ENCODE measurements at places on chromosomes 2 and 18.
A peak's percentile ranks its signal among the peaks of the same experiment; 100 is the strongest.

DNA sequence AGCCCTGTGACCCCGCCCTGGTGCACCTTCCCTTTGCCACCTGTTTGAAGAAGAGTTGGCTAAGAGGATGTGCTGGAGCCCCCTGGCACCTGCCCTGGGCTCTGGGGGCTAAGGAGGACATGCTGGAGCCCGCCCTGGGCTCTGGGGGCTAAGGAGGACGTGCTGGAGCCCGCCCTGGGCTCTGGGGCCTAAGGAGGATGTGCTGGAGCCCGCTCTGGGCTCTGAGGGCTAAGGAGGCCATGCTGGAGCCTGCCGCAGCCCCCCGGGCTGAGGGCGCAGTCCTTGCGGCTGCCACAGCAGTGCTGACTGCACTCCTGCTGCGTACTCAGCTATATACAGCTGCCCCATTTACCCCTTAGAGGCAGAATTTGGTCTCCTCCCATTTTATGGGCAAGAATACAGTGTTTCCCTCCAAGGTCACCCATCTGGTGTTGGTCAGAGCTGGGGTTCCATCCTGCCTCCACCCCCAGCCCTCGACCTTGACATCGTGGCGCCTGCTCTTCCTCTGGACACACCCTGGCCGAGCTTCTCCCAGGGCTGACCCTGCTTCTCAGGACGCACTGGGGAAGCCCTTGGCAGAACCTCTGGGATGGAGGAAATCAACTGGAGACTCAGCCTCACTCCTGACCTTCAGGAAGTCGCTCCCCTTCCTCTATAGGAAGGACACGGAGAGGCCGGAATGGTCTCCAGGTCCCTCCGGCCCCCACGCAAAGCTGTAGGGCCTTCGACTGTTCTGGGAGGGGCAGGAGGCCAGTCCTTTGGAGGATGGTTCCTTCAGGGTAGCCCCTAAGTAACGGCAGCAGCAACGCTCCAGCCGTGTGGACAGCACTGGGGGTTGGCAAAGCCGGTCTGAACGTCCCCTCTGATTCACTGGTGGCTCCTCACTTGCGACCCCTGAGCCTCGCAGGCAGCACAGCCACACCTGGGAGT, 65.0 kb upstream of the HPCAL1 start:
- no peak for DNase-seq

- no peak for DNase-seq
These were observed 116.8 kb upstream of the SERPINE2 start for GRCh38 chr2:224155896-224156295.

- DNase-seq = no peak
These were observed 11.4 kb downstream of the EIF2AK3 start for GRCh38 chr2:88615822-88616221.

DNA sequence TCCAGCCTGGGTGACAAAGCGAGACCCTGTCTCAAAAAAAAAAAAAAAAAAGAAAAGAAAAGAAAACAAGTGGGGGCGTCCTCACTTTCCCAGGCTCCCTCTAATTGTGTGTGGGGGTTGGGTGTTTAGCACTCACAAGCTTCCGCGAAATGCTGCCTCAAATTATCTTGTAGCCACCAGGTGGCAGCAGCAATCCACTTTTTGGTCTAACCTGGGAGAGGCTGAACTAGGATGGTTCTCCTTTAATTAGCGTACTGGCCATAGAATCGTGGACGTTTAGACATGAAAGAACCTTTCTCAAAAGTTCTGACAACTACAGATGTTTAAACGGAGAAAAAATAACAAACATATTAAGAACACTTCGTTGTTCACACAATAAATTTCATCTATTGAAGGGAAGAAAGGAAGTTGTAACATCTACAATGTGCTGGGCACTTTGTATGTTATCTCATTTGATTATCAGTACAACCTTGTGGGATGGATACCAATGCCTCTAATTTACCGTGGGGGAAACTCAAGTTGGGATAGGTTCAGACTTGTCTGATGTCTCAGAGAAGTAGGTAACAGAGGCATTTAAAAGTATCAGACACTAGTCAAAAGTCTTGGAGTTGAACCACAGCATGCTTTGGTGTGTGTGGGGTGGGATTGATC, 122.7 kb upstream of the NABP1 start:
- peak; percentile 80 for DNase-seq

DNA sequence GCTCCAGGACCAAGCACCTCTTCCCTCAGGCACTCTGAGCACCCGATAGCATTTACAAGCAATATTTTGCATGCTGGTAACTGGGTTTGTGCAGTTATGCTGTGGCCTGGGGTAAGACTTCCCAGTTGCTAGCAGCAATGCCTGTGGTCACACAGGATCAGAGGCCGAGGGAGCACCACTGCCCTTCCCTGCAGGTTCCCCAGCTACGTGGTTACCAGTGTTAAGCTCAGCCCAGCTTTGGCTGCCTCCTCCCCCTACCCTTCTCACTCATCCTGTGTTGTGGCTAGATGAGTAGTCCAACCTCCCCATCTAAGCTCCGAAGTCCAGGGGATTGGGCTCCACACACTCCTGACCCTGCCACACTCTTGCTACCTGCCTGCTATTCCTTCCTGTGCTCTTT, 141.1 kb downstream of the CELF4 start:
- DNase-seq = no peak

DNA sequence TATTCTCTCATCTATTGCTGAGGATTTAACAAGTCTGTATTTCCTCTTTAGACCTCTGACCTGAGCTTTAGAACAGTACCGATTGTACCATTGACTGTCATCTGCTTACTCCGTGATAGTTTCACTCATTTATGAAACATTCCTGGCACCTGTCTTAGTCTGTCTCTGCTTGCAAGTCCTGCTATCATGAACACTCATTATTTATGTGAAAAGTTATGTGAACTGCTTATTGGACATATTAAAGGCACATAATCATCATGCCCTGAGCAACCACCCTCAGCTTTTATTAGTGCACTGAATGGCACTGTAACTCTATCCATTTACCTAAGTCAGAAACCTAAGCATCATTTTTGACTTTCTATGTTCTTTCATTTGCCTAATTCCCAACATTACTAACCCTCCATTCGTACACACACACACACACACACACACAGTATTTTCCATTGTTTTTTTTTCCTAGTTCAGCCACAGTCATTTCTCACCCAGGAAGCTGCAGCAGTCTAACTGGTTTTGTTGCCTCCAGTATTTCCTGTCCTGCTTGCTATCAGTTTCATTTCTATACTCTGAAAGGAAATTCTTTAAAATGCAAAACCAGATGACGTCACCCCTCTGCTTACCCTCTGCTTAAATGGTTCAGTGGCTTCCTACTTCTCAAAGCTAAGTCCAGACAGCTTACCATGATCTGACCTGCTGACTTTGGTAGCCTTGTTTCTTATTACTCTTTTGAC, 146.1 kb downstream of the HAUS1 start:
- DNase-seq = no peak

DNA sequence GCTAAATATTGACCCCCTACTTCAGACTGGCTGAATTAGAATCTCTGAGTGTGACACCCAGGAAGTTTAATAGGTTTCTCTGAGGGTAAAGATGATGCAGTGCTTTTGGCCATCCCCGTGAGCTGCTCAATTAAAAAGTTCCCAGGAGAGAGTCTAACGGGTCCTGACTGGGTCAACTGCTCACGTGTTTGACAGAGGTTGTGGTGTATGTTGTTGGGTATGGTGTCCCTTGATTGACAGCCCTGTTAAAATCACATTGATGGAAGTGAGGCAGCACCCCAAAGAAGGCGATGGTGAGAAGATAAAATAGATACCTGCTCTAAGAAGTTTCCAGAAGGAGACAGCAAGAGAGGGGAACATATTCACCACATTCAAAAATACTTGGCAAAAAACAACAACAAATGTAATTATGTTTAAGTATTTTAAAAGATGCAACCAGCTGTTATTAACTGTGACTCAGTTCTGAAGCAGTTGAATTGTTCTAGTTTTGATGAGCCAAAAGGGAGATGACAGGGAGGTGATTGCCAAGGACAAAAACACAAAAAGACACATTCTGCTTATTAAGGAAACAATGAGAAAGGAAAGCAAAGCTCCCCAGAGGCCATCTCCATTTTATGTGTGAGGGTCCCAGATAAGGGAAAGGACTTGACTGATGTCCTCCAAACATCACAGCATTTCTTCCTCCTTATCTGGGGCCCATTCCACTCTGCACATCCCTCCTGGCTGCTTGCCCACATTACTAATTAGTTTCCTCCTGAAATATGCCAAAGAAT, 11.5 kb upstream of the GMCL1 start:
- DNase-seq = no peak

GRCh38 chr2:207683879-207684627, 27.4 kb upstream of the CCNYL1 start:
- no peak for DNase-seq

- peak; percentile 14 for DNase-seq
These were observed 1.4 kb upstream of the SMYD5 start for GRCh38 chr2:73212448-73213176.

DNA sequence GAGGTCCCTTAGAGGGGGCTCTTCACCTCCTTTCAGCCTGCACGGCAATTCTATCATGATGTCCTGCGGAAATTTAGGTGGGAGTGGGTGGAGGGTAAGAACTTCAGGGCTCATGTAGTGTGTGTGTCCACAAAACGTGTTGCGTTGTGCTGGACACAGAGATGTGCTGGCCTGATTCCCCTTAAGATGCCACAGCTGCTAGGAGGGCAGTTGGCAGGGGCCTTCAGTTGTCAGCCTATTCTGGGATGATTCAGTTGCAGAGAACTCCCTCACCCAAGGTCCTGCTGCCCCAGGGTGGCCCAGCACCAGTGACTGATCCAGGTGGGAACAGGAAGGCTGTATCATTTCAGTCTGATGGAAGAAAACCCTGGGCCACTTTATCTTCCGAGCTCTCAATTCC, 1.0 kb upstream of the HJURP start:
- DNase-seq = no peak

GRCh38 chr2:130823886-130824491, 12.7 kb upstream of the ARHGEF4 start:
- no peak for DNase-seq

- no peak for DNase-seq
These were observed 17.7 kb upstream of the SERPINB2 start for GRCh38 chr18:63869851-63870250.

DNA sequence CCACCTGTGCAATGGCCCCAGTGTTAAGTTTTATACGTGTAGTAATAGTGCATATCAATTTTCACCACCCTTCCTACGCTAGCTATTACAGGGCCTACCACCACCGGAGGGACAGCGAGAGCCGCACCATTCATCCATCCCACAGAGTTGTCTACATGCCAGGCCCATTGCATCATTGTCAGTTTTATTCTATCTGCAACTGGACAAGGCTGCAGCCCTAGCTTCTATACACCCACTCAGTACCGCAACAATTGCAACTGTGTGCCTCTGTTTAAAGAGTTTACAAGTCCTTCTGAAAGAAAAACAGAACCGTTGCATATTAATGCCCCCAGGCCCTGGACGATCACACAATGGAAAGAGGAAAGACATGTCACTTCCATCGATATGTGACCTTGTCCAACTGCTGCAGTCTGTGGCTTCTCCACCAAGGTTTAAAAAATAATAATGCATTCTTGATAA, 58.6 kb downstream of the ZEB2 start:
- peak; percentile 73 for DNase-seq

DNA sequence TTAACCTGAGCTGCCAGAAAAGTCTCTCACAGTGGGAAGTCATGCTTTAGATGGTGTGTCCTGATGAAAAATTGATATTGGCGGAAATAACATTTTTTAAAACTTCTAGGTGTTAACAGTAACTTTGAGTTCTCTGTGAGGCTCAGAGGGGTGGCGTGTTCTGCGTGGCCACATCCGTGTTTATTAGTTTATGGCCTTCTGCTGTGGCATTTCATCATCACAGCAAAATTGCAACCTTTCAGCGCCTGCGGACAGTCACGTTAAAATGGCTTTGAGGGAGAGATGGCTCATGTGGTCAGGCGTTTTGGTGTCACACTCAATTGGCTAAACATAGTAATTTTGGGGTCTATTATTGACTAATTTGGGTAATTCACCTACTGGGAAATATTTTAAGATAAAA, 42.4 kb downstream of the KLHL29 start:
- DNase-seq = no peak

- no peak for DNase-seq
These were observed 53.4 kb downstream of the SERPINB7 start for GRCh38 chr18:63828656-63829055.

GRCh38 chr18:23982155-23983079, 32.1 kb upstream of the TTC39C start:
- DNase-seq = no peak

- DNase-seq = no peak
These were observed 217.8 kb upstream of the ATP5MC3 start for GRCh38 chr2:175399326-175399725.

- no peak for DNase-seq
These were observed 36.5 kb downstream of the AP1S3 start for GRCh38 chr2:223800908-223801307.

- no peak for DNase-seq
These were observed 32.9 kb downstream of the HDLBP start for GRCh38 chr2:241282555-241282954.

DNA sequence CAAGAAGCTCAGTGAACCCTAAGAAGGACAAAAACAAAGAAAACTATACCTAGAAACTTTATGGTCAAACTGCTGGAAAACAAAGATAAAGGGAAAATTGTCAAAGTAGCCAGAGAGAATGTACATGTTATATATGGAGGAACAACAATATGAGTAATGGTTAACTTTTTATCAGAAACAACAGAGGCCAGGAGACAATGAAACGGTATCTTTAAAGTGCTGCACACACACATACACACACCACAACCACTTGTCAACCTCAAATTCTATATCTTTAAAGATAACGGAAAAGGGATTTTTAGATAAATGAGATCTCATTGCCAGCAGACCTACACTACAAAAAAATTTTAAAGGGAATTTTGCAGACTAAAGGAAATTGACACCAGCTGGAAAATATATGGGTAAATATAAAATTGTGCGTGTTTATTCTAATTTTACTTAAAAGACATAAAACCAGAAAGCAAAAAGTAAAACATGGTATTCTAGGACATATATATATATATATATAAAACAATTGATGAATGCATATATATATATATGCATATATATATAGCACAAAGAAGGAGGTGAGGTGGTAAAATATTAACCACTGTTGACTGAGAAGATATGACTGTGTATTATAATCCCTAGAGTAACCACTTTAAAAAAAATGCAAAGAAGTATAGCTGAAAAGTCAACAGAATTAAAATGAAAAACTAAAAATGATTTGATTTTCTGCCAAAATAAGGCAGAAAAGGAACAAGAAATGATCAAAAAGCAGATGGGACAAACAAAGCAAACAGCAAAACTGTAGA, 172.0 kb downstream of the SRBD1 start:
- DNase-seq = no peak

DNA sequence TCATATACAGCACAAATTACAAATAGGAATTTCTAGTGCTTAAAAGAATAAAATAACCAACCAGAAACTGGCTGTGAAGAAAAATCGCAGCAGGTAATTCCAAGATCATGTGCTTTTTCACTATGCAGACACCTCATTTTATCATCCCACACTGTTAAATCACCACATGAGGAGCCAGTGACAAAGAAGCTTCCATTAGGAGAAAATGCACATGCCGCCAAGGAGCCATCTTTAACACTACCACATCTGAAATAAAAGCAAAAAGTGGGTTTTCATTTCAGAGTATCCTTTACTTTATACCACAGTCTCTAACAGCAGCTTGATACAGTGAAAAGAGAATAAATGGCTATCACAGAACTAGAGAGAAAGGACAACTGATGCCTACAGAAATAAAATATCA, 6.8 kb downstream of the WDSUB1 start:
- DNase-seq = no peak
